ENCODE measurements at places on chromosomes 6 and 20.
A peak's percentile ranks its signal among the peaks of the same experiment; 100 is the strongest.

DNA sequence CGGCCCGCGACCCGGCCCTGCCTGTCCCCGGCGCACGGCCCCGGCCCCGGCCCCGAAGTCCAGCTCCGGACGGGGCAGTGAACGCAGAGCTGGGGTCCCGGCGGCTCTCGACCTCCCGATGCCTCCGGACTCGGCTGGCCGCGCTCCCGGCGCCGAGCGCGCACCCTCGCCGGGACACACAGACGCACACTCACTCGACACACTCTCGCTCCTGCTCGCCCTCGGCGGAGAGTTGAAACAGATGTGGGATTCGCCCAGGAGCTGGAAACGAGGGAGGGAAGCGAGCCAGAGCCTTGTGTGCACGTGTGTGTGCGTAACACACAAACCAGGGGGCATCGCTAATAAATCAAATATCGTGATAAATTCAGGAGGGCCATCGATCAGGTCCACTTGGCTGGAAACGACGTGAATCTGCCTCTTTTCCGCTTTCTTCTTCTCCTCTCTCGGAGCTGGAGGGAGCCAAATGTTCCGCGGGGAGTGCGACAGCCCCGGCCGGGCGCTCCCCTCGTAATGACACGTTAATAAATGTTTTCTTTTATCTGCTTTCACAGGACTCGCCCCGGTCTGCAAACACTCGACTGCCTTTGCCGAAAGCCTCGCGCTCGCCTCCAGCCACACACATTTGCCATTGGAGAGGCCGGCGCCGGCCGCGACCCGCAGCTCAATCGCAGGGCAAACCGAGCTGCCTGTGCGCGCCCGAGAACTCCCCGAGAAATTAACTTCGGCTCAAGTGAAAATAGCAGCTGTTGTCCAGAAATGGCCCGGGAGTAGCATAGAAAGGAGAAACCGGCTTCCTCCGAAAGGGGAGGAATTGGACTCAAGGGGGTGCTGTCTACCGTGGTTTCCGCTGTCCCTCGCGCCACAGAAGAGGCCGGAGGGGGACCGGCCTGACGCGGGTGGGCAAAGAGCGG, 828 bp upstream of the SULF2 start:
- DNase-seq = peak; percentile 73

DNA sequence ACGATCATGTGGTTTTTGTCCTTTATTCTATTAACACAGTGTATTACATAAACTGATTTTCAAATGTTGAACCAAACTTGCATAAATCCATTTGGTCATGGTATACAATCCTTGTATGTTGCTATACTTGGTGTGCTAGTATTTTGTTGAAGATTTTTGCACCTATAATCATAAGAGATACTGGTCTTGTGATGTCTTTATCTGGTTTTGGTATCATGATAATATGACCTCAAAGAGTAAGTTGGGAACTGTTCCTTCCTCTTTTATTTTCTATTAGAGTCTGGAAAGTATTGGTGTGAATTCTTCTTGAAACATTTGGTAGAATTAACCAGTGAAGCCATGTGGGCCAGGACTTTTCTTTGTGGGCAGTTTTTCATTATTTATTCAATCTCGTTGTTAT, 65.3 kb downstream of the TRPC4AP start:
- no peak for DNase-seq

- DNase-seq = no peak
These were observed 1.1 kb downstream of the OPRL1 start for GRCh38 chr20:64080813-64081623.

DNA sequence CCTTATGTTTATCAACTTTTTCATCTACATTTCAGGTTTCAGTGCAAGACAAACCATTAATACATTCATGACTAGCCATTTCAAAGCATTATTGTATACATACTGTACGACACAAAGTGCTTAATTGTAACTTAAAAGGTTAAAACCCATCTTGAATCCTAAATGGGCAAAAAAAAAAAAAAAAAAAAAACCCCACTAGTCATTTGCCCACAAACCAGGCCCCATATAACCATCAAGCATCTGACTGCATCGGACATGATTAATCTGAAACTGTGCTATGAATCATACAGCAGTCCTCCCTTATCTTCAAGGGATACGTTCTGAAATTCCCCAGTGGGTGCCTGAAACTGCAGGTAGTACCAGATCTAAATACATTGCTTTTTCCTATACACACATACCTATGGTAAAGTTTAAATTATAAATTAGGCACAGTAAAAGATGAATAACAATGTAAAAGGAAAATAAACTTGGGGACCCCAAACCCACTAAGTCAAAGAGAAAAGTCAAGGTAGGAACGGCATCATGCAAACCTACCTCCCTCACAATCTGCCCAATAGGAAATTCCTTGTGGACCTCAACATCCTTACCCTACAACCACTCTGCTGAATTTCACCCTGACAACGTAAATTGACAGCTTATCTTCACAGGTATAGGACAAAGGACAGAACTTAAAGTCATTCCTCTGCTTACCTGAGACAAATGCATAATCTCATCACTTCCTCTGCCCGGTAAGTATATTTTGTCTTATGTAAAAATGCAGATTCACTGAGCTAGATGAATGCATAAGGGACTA, 14.3 kb downstream of the B4GALT5 start:
- no peak for DNase-seq

DNA sequence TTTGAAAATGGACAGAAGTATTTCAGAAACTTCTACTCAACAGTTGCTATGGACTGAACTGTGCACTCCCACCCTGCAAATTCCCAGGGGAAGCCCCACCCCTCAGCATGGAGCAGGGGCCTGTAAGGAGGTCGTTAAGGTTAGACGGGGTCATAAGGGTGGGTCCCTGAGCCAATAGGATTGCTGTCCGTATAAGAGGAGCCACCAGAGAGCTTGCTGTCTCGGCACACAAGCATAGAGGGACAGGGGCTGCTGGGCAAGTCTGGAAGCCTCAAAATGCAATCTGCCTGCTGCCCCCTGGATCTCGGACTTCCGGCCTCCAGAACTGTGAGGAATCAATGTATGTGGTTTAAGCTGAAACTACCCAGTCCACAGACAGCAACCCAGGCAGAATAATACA, 37.4 kb upstream of the AFDN start:
- DNase-seq = no peak

GRCh38 chr6:161117308-161117707, 125.7 kb downstream of the MAP3K4 start:
- DNase-seq = no peak

DNA sequence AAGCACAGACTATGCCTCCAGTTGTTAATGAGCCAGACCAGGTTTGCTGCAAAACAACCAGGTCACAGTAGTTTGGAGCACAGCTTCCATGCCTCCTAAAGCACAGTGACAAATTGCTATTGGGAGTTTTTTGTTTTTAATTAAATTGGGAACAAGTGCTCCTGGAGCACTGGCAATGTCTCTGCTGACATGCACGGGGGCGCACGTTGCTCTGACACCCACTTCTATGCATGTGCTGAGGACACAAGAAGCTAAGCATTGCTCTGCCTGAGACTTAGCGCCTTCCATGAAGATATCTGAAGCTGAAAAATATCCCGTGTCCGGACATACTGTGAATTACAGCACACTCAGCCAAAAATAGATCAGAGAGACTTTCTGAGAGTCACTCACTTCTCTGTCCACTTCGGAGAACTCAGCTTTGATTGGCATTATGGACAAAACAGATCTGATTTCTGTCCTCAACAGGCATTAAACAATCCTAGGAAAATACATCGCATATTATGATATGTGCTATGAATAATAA, 18.6 kb upstream of the GGTLC1 start:
- no peak for DNase-seq

GRCh38 chr6:130760006-130760405, 67.2 kb upstream of the SMLR1 start:
- no peak for DNase-seq

DNA sequence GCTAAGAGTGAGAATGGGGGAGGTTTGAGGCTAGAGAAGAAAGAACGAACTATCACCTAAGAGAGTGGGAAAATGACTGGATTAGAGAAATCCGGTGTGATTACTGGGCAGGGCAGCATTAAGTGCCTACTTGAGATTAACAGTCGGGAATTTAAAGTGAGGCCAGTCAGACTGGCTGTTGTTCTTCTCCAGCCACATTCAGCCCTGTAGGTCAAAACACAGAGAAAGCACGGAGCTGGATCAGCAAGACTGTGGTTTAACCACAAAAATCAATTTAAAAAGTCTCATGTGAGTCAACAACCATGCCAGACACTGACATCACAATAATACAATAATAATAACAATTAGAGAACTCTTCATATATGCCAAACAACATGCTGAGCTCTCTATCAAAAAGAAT, 301.9 kb upstream of the SGK1 start:
- no peak for DNase-seq

- no peak for DNase-seq
These were observed 5.1 kb upstream of the IYD start for GRCh38 chr6:150363733-150364132.

- no peak for DNase-seq
These were observed 35.5 kb downstream of the PYGB start for GRCh38 chr20:25283221-25283951.

GRCh38 chr6:28876710-28877109, 47.1 kb downstream of the TRIM27 start:
- DNase-seq = no peak

DNA sequence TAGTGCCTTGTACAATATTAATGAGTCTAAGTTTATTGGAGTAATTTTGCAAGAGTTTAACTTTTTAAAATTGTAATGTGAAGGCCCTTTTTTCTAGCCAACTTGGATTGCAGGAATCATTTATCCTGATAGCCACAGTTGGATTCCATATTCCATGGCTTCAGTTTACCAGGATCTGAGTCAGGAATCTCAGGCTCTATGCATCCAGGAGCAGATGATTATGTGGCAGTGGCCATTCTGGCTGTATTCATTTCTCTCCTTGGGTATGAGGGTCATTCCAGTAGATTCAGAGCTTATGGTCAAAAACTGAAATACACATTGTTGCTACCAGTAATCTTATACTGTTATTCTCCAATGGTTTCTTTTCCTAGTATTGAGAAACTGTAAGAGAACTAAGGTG, 2.9 kb downstream of the AIG1 start:
- no peak for DNase-seq

DNA sequence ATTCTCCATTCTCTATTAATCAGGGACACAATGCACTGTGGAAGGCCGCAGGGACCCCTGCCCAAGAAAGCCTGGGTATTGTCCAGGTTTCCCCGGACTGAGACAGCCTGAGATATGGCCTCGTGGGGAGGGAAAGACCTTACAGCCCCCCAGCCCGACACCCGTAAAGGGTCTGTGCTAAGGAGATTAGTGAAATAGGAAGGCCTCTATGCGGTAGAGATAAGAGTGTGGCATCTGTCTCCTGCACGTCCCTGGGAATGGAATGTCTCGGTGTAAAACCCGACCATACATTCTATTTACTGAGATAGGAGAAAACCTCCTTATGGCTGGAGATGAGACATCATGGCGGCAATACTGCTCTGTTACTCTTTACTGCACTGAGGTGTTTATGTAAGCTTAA, 15.7 kb upstream of the EIF2S2 start:
- DNase-seq = no peak

GRCh38 chr6:40894962-40895799, 143.8 kb downstream of the UNC5CL start:
- DNase-seq = no peak

DNA sequence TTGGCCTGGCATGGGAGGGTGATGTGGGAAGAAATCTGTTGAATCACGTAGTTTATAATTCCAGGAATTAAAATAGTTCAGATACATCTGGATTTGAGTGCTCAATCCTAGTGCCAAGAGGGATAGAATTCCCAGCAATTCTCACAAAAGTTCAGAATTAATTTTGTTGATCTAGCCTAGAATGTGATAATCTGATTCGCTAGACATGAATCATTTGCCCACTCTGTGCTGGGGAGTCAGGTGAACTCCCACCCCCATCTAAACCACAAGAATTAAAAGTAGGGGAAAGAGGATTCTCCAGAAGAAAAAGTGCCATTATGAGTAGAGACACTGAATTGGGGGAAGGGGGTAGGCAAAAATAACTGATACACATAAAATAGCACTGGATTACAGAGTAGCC, 85.0 kb downstream of the LIN28B start:
- DNase-seq = no peak

DNA sequence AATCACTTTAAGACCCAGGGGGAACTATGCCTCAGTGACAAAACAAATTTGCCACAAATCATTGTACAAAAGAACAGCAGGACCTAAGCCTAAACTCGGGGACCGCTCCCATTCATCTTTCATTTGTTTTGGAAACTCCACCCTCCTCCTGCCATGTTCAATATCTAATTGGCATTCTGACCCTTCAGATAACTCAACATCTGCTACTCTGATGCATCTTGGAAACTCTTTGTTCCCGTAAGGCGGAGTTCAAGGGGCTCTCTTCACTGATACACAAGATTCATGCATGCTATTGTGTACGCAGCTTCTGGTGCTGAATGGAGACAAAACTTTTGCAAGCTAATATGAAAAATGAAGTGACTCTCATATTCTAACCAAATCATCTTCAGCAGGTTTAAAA, 187.6 kb downstream of the ZFP64 start:
- DNase-seq = peak; percentile 18

DNA sequence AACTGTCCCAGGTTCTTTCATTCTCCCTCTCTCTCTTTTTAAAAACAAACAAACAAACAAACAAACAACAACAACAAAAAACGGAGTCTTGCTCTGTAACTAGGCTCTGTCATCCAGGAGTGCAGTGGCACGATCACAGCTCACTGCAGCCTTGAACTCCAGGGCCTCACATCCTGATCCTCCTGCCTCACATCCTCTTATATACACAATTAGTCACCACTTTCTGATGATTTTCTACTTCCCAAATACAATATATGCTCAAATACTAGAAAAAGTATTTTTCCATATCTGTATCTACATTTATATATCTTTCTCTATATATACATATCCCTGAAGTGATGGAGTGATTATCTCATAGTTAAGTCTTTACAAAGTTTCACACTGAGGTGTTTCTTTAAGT, 170.7 kb downstream of the EPHA7 start:
- no peak for DNase-seq

DNA sequence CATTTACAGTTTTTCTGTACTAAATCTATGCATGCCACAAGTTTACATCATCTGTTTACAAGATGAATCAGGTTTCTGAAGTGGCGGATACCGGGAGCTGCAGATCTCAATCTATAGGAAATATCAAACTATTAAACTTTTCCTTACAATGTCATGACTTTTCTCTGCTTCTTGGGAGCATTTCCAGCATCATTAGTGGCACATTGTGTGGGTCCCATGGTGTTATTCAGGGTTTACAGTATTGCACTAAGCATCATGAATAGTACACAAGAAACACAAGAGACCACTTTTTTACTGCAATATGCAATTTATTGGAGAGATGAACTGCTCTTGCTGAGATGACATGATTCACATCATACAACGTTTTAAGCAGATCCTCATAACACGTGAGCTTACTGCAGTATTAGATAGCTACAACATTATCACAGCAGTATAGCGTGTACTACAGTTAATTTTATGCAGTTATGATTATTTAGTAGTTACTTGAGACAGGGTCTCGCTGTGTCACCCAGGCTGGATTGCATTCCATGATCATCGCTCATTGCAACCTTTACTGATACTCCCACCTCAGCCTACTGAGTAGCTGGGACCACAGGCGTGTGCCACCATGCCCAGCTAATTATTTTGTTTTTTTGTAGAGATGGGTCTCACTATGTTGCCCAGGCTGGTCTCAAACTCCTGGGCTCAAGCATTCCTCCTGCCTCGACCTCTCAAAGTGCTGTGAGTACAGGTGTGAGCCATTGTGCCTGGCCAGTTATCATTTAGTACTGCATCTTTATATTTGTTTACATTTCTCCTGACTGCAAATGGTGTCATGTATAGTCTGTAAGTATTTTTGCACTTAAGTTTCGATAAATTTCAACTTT, 18.4 kb downstream of the BLTP3A start:
- DNase-seq = no peak

GRCh38 chr6:117477988-117478852, 4.3 kb upstream of the DCBLD1 start:
- DNase-seq = no peak
